ENCODE measurements at places on chromosomes 11 and 22. TPM values are rescaled to one million over a fixed set of nuclear protein-coding genes. Genes with fewer than 3 reads are reported as not detected.

- peak; percentile 83 for DNase-seq
Observed at GRCh38 chr22:44309137-44309536, 3.6 kb downstream of the SHISAL1 start.

GRCh38 chr22:48675141-48675829, 1152.4 kb downstream of the BRD1 start:
- DNase-seq, result no peak

DNA sequence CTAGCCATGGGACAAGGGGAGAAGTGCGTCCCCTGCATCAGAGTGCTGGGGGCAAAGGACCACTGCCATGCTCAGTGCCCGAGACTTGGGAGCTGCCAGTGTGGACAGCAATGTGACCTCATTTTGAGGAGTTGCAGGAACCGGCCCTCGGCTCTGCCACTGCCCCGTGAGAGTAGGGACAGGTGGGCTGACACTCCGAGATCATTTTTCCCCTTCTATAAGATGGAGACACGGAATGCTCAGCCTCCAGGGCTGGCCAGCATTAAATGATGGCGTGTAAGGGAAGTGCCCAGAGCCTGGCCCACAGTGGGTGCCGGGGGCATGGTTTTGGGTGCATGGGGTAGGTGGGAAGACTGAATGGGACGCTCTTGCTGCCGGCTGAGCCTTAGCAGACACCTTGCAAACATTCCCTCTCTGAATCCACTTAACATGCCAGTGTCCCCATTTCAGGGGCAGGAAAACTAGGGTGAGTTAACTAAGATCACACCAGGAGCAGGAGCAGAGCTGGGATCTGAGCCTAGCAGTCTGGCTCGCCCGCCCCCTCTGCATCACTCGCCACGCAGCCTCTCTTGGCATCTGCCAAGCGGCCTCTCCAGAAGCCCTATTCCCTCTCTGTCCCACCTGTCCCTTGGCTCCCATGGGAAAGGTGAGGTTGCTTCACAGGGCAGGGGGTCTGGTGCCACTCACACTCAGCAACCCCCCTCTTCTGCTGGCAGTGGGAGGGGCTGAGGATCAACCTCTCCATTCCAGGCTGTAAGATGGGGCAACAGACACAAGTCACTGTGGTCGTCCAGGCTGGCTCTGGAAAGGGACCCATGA, 13.6 kb downstream of the NPTXR start:
- no peak for DNase-seq

- DNase-seq, result no peak
Observed at GRCh38 chr11:13352711-13353110, 75.1 kb downstream of the BMAL1 start.

GRCh38 chr11:43748095-43748494, 67.6 kb downstream of the HSD17B12 start:
- DNase-seq, result no peak

- DNase-seq, result no peak
Observed at GRCh38 chr11:115266066-115266639, 238.1 kb downstream of the CADM1 start.

DNA sequence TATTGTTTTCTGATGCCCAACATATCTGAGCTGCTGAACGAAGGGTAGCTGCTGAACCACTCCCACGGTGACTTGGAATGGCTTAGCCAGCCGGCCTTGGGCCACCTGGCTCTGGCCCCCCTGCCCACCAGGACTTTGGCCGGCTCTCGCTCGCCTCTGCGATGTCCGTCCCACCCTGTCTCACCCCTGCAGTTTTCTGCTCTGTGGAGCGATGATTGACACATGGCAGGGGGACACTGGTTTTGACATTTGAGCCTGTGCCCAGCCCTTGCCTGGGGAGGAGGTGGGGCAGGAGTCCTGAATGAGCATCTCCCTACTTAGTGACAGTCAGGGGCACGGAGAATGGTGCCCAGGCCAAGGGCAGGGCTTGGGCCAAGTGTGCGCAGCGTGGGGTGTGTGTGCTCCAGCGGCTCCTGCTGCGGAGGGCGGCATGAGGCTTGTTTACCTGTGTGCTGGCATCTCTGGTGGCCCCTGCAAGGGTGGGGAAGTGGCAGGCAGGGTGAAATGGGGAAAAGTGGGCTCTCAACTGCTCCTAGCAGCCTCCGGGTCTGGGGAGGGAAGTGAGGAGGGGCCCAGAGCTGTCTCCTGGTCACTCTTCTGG, 15.7 kb upstream of the CDKN1C start:
- DNase-seq, result no peak

GRCh38 chr11:44120169-44120568, 24.7 kb downstream of the EXT2 start:
- no peak for DNase-seq

GRCh38 chr11:20197881-20198280, 37.6 kb upstream of the DBX1 start:
- DNase-seq, result no peak

- no peak for DNase-seq
Observed at GRCh38 chr11:81092522-81092921, 1641.1 kb downstream of the FAM181B start.

GRCh38 chr22:30755759-30756124, 61.1 kb downstream of the OSBP2 start:
- no peak for DNase-seq

DGAT2 gene
- 0.56 TPM for polyA plus RNA-seq

ANKRD49 gene
- polyA plus RNA-seq, result 12.4 TPM
